ENCODE measurements at places on chromosomes 5 and 9.
A peak's percentile ranks its signal among the peaks of the same experiment; 100 is the strongest.

GRCh38 chr9:133718563-133719315, 19.4 kb downstream of the SARDH start:
- DNase-seq: no peak

- no peak for DNase-seq
Observed at GRCh38 chr9:108831496-108832178, 24.1 kb downstream of the ACTL7B start.

- DNase-seq: no peak
Observed at GRCh38 chr5:135883441-135883840, 12.2 kb downstream of the IL9 start.

GRCh38 chr5:2917524-2917923, 166.0 kb upstream of the IRX2 start:
- no peak for DNase-seq

GRCh38 chr9:107489144-107489673, 360 bp downstream of the KLF4 start:
- DNase-seq: no peak

GRCh38 chr5:83914662-83915418, 194.2 kb upstream of the HAPLN1 start:
- DNase-seq: no peak

- peak; percentile 23 for DNase-seq
Observed at GRCh38 chr5:120817044-120817985, 353.2 kb downstream of the PRR16 start.

DNA sequence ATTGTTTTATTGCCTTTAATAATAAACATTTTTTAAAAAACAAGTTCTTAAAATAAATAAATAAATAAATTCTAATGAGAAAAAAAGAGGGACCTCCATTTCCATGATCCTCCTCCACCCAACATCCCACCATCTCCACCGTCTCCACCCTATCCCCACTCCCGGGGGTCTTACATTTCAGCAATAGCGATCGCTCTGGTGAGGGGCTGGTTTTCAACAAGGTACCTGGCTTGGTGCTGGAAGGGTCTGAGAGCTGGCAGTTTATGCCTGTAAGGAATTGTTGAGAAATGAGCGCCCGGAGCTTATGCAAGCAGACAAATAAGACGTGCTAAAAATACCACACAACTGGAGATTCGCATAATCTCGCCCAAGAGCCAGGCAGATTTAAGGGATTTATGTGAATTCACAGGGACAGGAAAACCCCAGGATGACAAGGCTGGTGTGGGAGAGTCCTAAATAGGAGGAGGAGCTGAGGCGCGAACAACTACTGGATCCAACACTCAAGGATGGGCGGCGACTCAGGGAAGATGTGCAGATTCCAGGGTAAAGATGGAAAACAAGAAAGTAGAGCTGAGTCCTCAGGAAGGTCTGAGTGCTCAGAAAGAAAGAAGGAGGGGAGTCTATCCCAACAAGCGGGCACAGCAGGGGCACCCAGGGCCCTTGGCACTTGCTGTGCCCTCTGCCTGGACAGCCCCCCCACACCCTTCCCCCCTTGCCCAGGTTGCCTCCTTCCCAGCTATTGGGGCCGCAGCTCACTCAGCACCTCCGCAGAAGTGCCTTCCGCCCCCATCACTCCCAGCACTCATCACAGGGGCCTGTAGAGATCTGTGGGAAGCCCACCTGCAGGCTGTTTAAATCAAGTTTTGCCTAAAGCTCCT, 27.0 kb downstream of the TRIM14 start:
- DNase-seq: no peak

- no peak for DNase-seq
Observed at GRCh38 chr9:18910435-18910834, 122.6 kb downstream of the SAXO1 start.

- no peak for DNase-seq
Observed at GRCh38 chr5:68369023-68369359, 153.4 kb downstream of the PIK3R1 start.

DNA sequence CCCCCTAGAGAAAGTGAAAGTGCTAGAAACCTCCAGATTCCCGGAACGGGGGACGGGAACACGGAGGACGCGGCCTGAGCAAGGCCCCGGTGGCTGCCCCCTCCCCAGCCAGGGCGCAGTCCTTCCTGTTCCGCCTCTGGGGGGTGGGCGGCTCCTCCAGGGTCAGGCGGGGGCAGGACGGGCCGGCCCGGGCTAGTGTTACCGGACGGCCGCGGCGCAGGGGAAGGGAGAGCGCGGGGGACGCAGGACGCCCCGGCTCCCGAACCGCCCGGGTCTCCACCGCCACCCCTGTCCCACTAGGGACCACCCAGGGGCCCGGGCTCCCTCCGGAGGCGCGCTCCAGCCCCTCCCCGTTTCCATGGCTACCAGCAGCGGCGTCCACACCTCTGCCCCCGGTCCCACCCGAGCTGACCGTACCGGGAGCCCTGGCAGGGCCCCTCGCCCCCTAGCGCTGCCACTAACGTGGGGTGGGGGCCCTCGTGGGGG, 579 bp downstream of the SLC12A7 start:
- DNase-seq: no peak

DNA sequence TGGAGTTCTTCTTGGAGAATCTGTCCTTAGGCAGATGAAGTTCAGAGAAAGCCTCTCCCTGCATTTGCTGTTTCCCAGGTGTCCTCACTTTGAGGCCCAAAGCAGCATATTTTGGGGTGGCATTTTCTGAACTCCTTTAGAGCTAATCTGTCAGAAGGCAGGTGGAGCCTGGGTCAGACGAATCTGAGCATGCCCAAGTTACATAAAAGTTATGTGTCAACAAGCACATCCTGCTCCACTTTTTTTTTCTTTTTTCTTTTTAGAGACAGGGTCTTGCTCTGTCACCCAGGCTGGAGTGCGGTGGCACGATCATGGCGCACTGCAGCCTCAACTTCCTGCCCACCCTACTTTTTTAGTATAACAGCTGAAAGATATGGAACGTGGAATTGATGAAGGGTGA, 41.3 kb upstream of the HSPA9 start:
- DNase-seq: no peak

DNA sequence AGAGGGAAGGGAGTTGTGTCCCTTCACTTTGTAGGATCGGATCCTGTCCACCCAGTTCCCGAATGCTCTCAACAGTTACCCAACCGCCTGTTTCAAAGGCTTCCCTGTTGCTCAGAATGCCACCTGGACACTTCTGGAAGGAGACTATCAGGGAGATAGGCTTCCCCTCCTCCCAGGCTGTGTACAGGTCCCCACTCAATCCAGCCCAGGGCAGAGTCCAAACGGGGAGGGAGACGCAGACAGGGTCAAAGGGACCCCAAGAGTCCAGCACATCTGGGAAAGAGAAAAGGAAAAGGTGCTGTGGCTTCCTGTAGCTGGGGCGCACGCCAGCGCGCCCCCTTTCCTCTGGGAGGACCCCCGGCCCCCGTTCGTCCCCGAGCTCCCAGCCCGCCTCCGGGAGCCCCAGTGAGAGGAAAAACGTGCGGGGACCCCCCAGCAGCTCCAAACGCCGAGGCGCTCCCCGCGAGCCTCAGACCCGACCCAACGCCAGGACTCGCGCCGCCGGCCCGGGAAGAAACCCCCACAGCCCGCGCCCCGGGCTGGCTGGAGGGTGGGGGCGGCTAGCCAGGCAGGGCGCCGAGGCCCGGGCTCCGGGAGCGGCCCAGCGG, 640 bp downstream of the SURF4 start:
- no peak for DNase-seq

DNA sequence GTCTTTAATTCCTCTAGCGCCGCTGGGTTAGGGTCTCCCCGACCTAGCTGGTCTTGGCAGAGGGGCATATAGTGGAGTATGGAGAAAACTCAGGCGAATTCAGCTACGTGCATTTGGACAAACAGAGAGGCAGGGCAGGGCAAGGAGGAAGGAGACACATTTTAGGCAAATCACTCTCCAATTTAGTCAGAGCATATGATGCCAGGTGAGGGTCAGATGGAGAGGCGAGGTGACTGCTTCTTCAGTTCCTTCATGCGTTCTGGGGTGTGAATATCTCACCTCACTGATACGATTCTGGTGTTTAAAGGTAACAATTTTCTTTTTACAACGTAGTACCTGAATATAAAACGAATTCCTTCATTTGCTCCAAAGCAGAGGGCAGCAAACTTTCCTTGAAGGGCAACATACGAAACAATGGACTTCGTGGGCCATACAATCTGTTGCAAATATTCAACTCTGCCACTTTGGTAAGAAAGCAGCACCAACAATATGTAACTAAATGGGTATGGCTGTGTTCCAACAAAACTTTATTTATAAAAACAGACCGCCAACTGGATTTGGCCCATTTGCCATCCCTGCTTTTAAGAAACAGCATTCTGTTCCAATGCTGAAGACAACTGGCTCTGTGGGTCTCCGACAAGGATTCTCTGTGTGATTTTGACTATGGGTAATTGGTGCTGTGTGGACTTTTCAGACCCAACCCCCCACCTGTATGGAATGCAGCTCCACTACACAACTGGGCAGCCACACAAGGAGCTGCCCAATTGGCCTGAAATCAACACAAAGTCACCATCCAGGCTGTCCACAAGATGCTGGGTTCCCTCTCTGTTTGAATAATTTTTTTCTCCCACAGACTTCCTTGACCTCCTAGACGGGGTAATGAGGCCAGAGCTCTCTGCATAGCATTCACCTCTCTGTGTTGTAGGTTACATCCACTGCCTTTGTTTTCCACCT, 53.8 kb downstream of the RAPGEF1 start:
- DNase-seq: no peak

DNA sequence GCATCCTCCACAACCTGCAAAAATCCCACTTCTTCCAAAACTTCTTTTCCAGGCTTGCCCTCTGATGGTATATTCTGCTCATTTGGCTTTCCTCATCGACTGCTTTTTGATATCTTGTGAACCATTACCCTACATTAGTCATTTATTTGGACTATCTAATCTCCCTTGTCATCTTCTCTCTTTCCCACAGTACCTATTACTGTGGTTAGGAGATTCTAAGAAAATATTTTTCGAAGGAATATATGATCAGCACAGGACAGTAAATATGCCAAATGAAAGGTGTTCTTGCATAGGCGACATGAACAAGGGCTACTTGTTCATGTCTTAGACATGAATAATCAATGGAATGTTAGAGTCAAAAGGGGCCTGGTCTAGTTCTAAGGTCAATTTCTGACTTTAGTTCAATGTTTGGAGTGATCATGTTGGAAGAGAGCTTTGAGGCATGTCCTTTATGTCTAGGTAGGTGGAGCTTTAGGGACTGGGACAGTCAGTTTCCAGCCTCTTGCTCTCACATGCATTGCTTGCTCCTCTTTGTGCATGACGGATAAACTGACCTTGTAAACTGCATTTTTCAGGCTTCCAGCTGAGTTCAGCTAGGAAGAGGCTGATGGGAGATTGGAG, 243.4 kb upstream of the RPS23 start:
- DNase-seq: no peak

- DNase-seq: no peak
Observed at GRCh38 chr9:126504977-126505455, 108.7 kb upstream of the LMX1B start.

GRCh38 chr5:1135696-1136525, 24.0 kb upstream of the SLC12A7 start:
- no peak for DNase-seq

GRCh38 chr5:142831009-142831383, 60.8 kb downstream of the ARHGAP26 start:
- no peak for DNase-seq

GRCh38 chr9:85949586-85950335, 8.8 kb downstream of the NAA35 start:
- no peak for DNase-seq

DNA sequence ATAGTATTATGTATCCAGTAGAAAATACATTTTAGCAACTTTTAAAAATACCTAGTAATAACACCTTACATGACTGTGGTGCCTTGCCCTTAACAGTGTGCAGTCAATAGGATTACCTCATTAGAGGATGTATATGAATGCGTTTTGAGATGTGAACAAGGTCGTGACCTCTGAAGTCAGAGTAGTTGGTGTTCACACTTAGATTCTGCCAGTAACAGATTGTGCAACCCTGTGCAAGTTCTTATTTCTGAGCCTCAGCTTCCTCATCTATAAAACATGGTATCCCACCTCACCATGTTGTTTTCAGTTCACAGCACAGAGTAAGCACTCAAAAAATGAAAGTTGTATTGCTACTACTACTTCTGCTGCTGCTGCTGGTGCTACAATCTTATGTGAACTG, 347.3 kb downstream of the KDM4C start:
- no peak for DNase-seq

DNA sequence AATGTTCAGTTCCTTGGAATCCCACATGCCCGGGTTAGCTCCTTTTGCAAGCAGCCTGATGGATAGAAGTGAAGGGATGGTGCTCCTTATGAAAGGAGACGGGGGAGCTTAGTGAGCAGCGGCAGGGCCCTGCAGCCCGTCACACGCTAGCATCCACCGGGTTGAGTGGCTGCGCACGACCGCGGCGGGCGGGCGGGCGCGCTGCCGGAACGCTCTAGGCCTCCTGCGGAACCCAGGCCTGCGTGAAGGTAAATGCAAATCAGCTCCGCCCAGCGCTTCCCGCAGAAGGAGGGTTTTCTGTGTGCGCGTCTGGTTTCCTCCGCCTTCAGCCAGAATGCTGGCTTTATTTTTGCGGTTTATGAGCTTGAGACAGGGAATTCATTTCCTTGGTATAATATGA, 19.8 kb downstream of the IL12B start:
- no peak for DNase-seq

DNA sequence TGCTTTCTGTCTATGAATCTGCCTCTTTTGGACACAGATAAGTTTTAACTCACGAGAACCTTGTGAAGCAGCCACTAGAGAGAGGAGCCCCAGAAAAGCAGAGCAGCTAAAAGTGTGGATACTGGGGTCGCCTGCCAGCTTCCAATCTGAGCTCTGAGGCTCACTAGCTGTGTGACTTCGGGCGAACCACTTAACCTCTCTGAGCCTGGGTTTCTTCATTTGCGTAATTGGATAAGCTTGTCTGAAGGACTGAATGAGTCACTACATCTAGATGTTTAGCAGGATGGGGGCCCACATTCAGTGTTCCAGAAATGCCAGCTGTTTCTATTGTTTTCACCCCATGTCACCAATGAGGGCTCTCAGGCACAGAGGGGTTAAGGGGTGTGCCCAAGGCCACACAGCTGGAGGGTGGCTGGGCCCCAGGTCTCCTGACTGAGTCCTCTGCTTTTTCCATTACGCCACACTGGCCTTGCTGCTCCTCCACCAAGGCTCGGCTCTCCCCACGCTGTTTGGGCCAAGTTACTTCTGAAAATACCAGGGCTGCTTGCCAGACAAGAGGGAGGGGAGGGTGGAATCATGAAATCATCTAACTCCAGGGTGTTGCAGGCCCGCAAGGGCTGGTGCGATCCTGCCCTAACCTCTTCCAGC, 36.2 kb downstream of the SH3PXD2B start:
- DNase-seq: no peak

GRCh38 chr5:13866792-13867191, 77.7 kb downstream of the DNAH5 start:
- no peak for DNase-seq

DNA sequence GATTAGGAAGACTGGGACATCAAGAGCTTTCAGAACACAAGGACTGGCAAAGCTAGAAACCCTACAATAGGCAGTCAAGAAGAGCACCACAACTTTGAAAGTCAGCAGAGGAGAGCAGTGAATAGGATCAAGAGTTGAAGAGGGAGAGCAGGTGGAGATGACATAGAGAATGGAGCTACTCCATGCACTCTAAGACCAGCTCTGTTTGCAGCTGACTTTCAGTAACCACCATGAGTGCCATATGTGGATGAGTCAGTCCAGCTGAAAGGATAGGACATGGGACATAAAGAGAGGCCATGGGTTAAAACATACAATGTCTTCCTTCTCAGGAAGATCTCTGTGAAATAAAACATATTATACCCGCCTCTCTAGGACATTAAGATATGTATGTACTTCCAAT, 289.1 kb upstream of the KLF4 start:
- DNase-seq: no peak
